Stomach (tissue), 19 donors: ENCODE measurements at places on chromosomes 5 and 9. TPM values are rescaled to one million over a fixed set of nuclear protein-coding genes. Genes with fewer than 3 reads are reported as not detected.

- H3K4me1 ChIP-seq: peaks cover 15% of the 10 kb centered on the region
- peak overlapping the region; percentile 100 for H3K4me3 ChIP-seq
- H3K36me3 ChIP-seq: peaks cover 12% of the 10 kb centered on the region
- no peak for DNase-seq
Observed at GRCh38 chr9:92671323-92671722, 1.4 kb upstream of the IPPK start.

DNA sequence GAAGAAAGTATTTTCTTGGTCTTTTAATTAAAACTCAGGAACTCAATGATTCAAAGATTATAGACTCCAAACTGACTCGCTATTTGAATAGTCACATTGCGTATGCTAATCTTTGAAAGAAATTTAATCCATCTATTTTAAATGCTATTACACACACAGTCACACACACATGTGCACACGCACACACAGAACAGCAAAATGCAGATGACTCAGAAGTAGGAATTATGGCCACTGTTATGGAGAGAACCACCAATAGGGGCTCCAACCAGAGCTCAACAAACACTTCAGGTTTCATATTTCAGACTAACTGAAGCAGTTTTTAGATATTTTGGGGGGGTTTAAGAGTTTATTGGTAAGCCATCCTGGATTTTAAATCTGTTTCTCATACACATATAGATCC is 1917.9 kb downstream of the EFNA5 start:
- no peaks in the 10 kb centered on the region for H3K36me3 ChIP-seq
- H3K27me3 ChIP-seq: no peaks in the 10 kb centered on the region
- H3K27ac ChIP-seq: no peak overlapping the region
- H3K4me1 ChIP-seq: no peaks in the 10 kb centered on the region
- DNase-seq: no peak
- no peak overlapping the region for H3K4me3 ChIP-seq

GRCh38 chr5:62143268-62144229 is 162.5 kb upstream of the KIF2A start:
- no peaks in the 10 kb centered on the region for H3K27me3 ChIP-seq
- H3K27ac ChIP-seq: no peak overlapping the region
- peak; percentile 62 for DNase-seq
- no peak overlapping the region for H3K4me3 ChIP-seq
- no peaks in the 10 kb centered on the region for H3K36me3 ChIP-seq

The TMEM232 gene
- total RNA-seq: not detected

DNA sequence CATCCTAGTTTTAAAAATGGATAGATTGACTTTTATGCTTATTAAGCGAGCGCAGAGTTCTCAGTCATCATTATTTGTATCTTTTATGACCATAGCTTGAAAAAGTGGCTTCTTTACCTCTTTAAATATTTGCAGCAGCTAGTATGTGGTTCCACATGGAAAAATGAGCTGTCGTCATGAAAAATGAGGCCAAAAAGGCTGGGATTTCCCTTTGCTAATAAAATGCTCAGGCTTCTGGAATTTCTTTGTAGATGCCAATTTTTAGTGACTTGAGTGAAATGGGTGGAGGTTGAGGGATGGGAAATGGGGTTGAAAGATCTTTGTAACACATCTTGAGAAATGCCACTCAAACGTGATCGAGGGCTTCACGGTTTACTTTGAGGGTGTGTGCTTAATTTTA is 35.2 kb downstream of the RAI14 start:
- H3K27me3 ChIP-seq: no peaks in the 10 kb centered on the region
- H3K4me3 ChIP-seq: no peak overlapping the region
- peaks cover 50% of the 10 kb centered on the region for H3K4me1 ChIP-seq
- DNase-seq: peak; percentile 33
- H3K36me3 ChIP-seq: no peaks in the 10 kb centered on the region
- H3K27ac ChIP-seq: no peak overlapping the region

- H3K36me3 ChIP-seq: no peaks in the 10 kb centered on the region
- peaks cover 18% of the 10 kb centered on the region for H3K27me3 ChIP-seq
- H3K27ac ChIP-seq: no peak overlapping the region
Observed at GRCh38 chr5:178282391-178282790, 49.8 kb upstream of the PHYKPL start.

The RICTOR gene
- total RNA-seq: 116 TPM

DNA sequence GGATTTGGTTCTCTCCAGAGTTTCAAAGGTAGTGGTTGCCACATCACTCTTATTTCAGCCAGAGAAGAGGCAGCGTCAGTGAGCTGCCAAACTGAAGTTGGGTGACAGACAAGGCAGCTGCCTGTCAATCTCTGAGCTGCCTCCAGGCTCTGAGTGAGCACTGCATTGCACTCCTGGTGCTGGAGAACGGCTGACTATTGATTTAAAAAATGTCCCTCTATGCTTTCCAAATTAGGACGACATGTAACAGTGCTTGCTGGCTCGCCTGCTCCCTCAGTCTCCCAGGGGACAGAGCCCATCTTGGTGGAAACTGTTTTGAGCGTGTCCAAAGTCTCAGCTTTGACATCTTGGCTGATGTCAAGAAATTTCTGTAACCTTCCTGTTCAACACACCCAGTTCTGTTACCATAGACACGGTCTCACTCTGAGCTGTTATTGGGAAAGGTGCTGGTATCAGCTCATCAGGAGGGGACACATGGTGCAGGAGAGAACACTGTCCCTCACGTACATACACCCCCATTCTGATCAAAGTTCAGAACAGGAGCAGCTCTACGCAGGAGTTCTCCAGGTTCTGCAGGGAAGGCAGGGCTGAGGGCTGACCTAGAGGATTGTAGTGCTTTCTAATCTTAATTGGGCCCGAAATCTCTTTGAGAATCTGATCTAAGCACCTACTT is 15.7 kb downstream of the PCDH12 start:
- no peak overlapping the region for H3K4me3 ChIP-seq
- H3K27ac ChIP-seq: peak overlapping the region; percentile 32
- H3K4me1 ChIP-seq: peaks cover 7% of the 10 kb centered on the region
- DNase-seq: no peak

The CD274 gene
- total RNA-seq: not detected

DNA sequence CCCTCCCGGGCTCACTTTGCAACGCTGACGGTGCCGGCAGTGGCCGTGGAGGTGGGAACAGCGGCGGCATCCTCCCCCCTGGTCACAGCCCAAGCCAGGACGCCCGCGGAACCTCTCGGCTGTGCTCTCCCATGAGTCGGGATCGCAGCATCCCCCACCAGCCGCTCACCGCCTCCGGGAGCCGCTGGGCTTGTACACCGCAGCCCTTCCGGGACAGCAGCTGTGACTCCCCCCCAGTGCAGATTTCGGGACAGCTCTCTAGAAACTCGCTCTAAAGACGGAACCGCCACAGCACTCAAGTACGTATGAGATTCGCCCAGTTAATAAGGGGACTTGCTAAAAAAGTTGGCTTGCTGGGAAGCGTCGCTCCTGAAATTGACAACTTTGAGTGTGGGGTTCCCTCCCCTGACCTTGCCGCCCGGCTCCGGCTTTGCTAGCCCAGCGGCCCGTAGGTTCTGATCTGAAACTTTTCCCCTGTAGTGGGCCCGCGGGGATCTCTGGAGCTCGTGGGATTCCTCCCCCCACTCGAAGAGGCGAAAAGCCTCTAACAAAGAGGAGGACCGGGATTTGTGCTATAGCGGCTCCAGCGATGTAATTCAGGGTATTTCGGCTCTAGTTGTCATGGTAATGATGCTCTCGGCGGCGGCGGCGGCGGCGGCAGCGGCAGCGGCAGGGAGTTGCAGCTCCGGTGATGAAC is 572 bp downstream of the NR4A3 start:
- peak overlapping the region; percentile 71 for H3K4me3 ChIP-seq
- no peaks in the 10 kb centered on the region for H3K36me3 ChIP-seq

DNA sequence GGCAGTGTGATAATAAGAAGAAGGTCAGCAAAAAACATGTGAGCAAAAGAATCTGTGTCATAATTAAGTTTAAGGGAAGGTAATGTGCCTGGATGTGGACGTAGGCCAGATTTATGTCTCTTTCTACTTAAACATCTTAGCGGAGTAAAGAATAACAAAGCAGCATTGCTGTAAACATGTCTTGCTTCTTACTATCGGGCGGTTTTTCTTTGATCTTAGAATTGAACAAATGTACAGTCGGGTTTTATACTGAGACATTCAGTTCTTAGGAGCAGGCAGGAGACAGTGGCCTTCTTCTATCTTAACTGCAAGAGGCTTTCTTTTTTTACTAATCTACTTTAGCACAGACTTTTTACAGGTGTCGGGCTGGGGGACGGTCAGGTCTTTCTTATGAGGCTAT is 40.4 kb upstream of the FLT4 start:
- H3K4me1 ChIP-seq: no peaks in the 10 kb centered on the region
- H3K27me3 ChIP-seq: no peaks in the 10 kb centered on the region
- H3K27ac ChIP-seq: no peak overlapping the region
- DNase-seq: no peak

DNA sequence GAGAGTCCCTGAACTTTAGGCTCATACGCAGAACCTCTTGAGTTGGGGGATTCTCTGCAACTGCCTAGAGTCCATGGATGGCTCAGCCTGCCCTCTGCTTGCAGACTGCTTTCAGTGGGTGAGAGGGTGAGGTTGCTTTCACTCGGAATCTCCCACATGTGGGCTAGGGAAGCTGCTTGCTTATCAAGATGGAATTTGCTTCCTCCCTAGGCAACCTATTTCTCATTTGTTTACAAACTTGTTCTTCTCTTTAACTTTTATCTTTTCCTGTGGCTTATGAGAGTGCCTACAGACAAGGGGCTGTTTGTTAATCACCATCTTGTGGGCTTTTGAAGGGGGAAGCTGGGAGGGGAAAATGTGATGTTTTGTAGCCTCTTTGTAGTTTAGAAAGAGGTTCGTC is 10.0 kb downstream of the TLE4 start:
- H3K27me3 ChIP-seq: no peaks in the 10 kb centered on the region
- no peak overlapping the region for H3K4me3 ChIP-seq
- H3K36me3 ChIP-seq: no peaks in the 10 kb centered on the region
- peaks cover 87% of the 10 kb centered on the region for H3K4me1 ChIP-seq
- H3K27ac ChIP-seq: peak overlapping the region; percentile 9

DNA sequence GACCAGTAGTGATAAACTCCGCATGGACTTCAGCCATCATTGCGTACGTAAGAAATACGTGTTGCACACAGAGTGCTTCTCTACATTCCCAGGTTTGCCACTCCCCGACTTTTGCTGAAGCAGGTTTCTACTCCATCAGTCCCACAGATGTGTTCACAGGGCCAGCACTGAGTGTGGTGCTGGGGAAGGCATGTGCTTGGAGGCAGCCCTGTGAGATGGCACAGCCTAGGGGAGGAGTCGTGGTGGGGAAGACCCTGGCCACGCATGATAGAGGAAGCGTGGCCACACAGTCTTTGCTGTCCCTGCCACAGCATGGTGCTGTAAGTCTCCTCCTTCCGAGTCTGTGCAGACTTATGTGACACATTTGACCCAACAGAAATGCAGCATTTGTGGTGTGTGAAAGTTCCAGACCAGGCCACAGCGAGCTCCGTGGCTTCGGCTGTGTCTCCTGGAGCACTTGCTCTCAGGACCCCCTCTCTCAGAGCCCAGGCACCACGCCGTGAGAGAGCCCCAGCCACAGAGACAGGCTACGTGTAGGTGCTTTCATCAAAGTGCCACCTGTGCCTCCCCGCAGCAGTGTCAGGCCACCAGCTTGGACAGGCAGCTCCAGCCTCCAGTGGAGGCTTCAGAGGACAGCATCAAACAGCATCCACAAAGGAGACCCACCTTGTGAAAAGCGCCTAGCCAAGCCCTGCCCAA is 197.8 kb downstream of the AUH start:
- H3K27ac ChIP-seq: peak overlapping the region; percentile 39
- no peak for DNase-seq
- H3K4me1 ChIP-seq: peaks cover 15% of the 10 kb centered on the region
- no peaks in the 10 kb centered on the region for H3K27me3 ChIP-seq
- H3K4me3 ChIP-seq: no peak overlapping the region

DNA sequence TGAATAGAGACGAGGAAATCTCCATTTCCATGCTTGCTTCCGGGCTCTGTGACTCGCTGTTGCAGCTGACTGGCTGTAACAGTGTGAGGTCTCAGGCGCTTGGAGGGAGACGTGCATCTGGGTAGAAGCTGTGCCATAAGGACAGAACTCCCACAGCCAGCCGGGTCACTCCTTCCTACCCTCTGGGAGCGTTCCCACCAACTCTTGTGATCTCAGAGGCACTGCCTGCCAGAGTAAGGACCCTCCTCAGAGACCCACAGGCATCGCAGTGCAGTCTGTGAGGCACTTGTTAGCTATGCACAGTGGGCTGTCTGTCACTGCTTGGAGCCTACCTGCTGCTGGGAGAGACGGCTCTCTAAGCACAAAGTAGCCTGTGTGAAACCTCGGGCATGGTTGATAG is 203.4 kb upstream of the SEMA6A start:
- no peaks in the 10 kb centered on the region for H3K4me1 ChIP-seq
- H3K36me3 ChIP-seq: no peaks in the 10 kb centered on the region
- no peaks in the 10 kb centered on the region for H3K27me3 ChIP-seq
- no peak overlapping the region for H3K4me3 ChIP-seq

The NTRK2 gene
- total RNA-seq: 3.5 TPM

GRCh38 chr9:21154018-21154608 is 12.3 kb downstream of the IFNA21 start:
- no peak overlapping the region for H3K4me3 ChIP-seq
- no peak overlapping the region for H3K27ac ChIP-seq
- DNase-seq: no peak
- no peaks in the 10 kb centered on the region for H3K4me1 ChIP-seq

- H3K36me3 ChIP-seq: no peaks in the 10 kb centered on the region
- no peak overlapping the region for H3K4me3 ChIP-seq
- no peak for DNase-seq
- no peaks in the 10 kb centered on the region for H3K4me1 ChIP-seq
Observed at GRCh38 chr5:158546748-158547147, 553.0 kb downstream of the EBF1 start.

The IL9 gene
- total RNA-seq: not detected

- H3K4me3 ChIP-seq: no peak overlapping the region
- H3K36me3 ChIP-seq: no peaks in the 10 kb centered on the region
- no peaks in the 10 kb centered on the region for H3K4me1 ChIP-seq
Observed at GRCh38 chr9:36903541-36904435, 130.3 kb downstream of the PAX5 start.

The ZER1 gene
- total RNA-seq: 25.5 TPM

DNA sequence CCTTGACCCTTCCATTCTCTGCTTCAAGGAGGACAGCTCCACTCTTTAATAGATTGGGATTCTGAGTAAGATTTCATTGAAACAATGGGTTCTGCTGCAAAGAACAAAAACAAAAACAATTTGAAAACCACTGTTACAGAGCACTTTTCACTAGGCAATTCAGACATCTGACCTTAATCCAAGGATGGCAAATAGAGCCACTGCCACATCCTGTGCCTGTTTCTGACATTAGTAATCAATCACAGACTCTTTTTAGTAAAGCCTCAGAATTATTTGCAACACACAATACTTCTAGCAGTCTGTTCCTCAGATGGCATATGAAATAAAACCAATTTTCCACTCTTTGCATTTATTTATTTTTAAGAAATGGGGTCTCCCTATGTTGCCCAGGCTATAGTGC is 37.8 kb upstream of the NDFIP1 start:
- DNase-seq: no peak
- H3K4me3 ChIP-seq: no peak overlapping the region
- no peaks in the 10 kb centered on the region for H3K27me3 ChIP-seq
- H3K36me3 ChIP-seq: no peaks in the 10 kb centered on the region
- H3K4me1 ChIP-seq: no peaks in the 10 kb centered on the region

DNA sequence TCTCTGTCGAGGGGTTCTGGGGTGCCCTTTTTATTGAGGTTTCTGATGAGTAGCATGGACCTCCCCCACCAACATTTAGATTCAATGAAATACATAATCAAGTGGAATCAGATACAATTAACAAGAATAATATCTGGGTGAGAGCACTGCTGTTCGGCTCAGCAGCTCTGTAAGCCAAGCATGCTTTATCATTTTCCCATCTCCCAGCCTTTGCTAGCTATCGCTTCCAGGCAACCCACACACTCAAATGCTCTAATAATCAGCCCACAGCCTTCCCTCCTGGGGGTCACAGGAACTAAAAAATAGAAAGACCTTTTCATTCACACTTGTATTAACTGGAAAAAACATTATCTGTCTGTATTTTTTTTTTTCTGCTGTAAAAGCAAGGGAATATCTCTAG is 8.9 kb downstream of the PLPPR1 start:
- no peaks in the 10 kb centered on the region for H3K27me3 ChIP-seq
- H3K27ac ChIP-seq: no peak overlapping the region
- H3K4me3 ChIP-seq: no peak overlapping the region
